Bronchial epithelial cell (primary cell): ENCODE measurements at places on chromosomes 2 and 18. TPM values are rescaled to one million over a fixed set of nuclear protein-coding genes. Genes with fewer than 3 reads are reported as not detected.

Gene MARCHF4
- total RNA-seq = not detected in 2 replicates

Gene BMP10
- not detected in 2 replicates for total RNA-seq

Gene FSHR
- total RNA-seq = not detected in 2 replicates

Gene PAX8
- total RNA-seq = 3.5 TPM in 1 of 2 replicates, not detected in the other

Gene NEU2
- total RNA-seq = not detected in 2 replicates

Gene IL1F10
- total RNA-seq = not detected in 2 replicates

Gene TMEM18
- total RNA-seq = 19.5 and 30.5 TPM in 2 replicates

Gene CNNM4
- 3.4 and 5.5 TPM in 2 replicates for total RNA-seq

Gene REG1B
- not detected in 2 replicates for total RNA-seq

Gene RTN4
- 106 and 162 TPM in 2 replicates for total RNA-seq

Gene TTN
- under 0.01 TPM in 2 replicates for total RNA-seq

Gene TRIP12
- 170 and 326 TPM in 2 replicates for total RNA-seq

Gene EPB41L3
- 0.53 and 7.4 TPM in 2 replicates for total RNA-seq

Gene KIF1A
- not detected in 2 replicates for total RNA-seq

Gene YPEL5
- total RNA-seq = 84.2 and 113 TPM in 2 replicates

Gene KCNG3
- total RNA-seq = under 0.01 TPM in 1 of 2 replicates, not detected in the other

Gene KCNE4
- under 0.01 and 0.26 TPM in 2 replicates for total RNA-seq

Gene LYPD6
- total RNA-seq = 0.13 and 0.26 TPM in 2 replicates

Gene BBS5
- 1.3 and 3.2 TPM in 2 replicates for total RNA-seq

Gene SNRPD1
- 12.4 and 21.4 TPM in 2 replicates for total RNA-seq

Gene LDLRAD4
- total RNA-seq = not detected in 2 replicates
